ENCODE measurements at places on chromosomes 7 and 10. TPM values are rescaled to one million over a fixed set of nuclear protein-coding genes. Genes with fewer than 3 reads are reported as not detected.

DNA sequence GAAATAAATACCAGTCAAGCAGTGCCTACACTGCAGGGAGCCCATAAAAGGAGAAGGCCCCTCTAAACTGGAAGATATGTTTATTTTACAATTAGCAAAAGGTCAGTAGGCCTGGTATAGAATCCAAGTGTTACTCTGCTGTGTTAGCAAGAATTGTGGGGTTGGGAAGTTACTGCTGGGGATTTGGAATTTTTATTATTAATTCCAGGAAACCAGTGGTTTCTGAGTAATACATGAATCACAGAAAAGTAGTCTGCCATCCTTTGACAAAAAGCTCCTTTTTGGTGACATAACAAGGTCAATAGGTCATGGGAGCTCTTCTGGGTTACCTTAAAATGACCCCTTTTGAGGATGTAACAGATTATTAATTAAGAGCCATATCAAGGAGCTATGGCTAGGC is 67.4 kb downstream of the ZNF92 start:
- no peak for DNase-seq

DNA sequence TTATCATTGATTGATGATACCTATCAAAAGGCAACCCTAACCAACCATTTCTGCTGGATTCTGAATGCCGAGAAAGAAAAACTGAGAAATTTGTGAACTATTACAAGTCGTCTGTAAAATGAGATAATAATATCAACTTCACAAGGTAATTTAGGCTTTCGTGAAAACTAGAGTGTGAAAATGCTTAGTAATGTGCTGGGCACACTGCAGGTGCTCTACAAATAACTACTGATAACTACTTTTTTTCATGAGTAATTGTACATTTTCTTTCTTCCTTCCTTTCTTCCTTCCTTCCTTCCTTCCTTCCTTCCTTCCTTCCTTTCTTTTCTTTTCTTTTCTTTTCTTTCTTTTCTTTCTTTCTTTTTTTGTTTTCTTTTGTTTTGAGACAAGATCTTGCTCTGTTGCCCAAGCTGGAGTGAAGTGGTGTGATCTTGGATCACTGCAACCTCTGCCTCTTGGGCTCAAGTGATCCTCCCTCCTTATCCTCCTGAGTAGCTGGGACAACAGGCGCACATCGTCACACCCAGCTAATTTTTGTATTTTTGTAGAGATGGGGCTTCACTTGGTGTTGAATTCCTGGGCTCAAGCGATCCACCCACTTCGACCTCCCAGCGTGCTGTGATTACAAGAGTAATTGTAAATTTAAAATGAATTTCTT is 42.9 kb downstream of the BMPR1A start:
- DNase-seq = no peak

- DNase-seq = no peak
These were observed 10.1 kb upstream of the TMEM26 start for GRCh38 chr10:61463035-61463909.

- no peak for DNase-seq
These were observed 103.0 kb downstream of the TCF7L2 start for GRCh38 chr10:113053091-113053490.

- DNase-seq = no peak
These were observed 72.2 kb upstream of the TMEM140 start for GRCh38 chr7:135075716-135076115.

DNA sequence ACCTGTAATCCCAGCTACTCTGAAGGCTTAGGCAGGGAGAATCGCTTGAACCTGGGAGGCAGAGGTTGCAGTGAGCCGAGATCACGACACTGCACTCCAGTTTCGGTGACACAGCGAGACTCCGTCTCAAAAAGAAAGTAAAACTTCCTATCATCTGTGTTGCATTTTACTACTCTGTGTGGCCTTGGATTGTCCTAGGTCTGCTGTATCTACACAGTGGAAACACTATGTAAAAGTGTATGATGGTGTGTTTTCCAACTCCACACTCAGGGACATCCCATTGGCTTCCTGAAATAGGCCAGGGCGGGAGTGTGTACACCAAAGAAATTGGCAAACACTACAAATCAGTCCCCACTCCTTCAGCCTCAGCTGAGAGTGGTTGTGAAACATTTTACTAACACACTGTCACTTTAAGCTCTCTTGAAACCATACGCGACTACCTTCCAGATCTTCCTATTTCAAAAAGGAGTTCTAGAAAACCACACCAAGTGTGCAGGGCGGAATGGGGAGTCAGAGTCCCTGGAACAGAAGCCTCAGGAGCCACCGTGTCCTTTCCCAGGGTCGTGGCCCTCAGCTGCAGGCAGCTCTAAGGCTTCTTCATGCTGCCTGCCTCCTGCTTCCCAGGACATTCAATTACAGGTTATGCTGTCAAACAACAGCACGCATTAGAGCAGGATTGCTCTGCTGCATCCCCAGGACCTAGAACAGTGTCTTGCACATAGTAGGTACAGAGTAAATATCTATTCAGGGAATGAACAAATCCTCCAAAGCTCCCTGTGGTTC is 275.4 kb downstream of the PARD3 start:
- no peak for DNase-seq

DNA sequence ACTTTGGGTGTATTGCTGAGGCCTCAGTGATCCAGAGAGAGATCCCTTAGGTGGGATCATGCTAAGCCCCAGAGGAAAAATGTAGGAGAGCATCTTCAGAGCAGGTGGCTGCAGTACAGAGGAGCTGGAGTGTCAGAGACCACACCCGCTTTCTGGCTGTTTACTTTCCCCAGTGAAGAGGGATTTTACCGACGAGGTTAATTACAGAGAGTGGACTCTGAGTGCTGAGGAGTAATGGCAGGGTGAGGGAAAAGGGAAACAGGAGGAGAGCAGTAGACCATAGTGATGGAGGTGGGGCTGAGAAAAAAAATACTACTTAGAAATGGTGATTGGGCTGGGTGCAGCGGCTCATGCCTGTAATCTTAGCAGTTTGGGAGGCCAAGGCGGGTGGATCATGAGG is 43.3 kb upstream of the HBP1 start:
- DNase-seq = no peak

DNA sequence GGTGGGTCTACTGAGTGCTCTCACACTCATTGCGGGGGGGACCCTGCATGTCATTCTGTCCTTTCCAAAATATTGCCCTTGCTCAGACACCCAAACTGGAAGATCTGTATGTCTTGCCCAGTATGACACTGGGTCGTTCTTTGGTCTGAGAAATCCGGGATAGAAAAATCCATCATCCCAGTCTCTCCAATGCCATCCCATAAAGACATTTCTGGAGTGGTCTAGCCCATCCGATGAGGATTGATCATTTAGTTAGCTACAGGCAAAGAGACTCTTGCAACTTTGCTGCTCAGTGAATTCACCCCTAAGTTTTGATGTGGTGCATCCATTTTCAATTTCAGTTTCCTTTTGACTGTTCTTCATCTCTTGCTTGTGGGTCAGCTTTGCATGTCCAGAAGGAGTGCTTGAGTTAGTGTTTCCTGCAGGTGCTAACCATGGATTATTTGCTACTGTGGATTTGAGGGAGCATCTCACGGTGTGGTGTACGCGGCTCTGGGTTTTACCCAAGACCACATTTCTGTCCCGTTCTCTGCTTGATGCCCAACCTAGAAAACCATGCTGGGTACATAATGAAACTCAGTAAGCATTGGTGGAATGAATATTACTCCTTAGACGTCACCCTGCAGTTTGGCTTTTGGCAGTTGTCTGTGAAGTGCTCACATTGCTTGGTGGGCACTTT is 247.0 kb upstream of the MKI67 start:
- DNase-seq = no peak

- no peak for DNase-seq
These were observed 75.0 kb upstream of the SFMBT2 start for GRCh38 chr10:7485799-7486198.

Gene CRTAC1
- polyA plus RNA-seq = 15.1 TPM

Gene ABLIM1
- polyA plus RNA-seq = 104 TPM

Gene HNRNPH3
- 386 TPM for polyA plus RNA-seq

Gene DNAH11
- 4.3 TPM for polyA plus RNA-seq

Gene KLHDC10
- 56.7 TPM for polyA plus RNA-seq

Gene NRP1
- 156 TPM for polyA plus RNA-seq

Gene GSTO1
- 87.7 TPM for polyA plus RNA-seq

Gene TMEM225B
- 2.0 TPM for polyA plus RNA-seq

Gene MET
- polyA plus RNA-seq = 55.2 TPM
